Anterior cingulate cortex (tissue), 58 donors: ENCODE measurements at places on chromosomes 2 and 18.

- DNase-seq, result no peak
Measured at GRCh38 chr18:35043207-35043606, 2.0 kb downstream of the MAPRE2 start.

DNA sequence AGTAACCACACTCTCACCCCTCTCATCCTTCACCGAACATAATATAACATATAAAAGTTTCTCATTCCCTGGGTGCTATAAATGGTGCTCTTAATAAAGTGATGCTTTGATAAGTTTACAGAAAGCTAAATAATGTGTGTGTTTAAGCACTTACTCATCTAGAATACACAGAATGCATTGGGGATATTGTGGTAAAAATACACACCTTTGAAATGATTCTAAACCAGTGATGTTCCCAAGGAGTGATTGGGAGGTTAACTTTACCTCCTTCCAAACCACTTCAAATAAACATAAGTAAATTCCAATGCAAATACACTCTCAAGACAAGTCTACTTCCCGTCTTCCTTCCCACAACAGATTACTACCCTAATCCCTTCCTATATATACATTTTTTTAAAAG is 85.3 kb upstream of the TWSG1 start:
- DNase-seq, result no peak

- DNase-seq, result no peak
Measured at GRCh38 chr2:182066400-182067087, 80.9 kb downstream of the PPP1R1C start.

- DNase-seq, result no peak
Measured at GRCh38 chr2:184875911-184876310, 277.6 kb downstream of the ZNF804A start.
